NCI-H510A treated with DMSO at 0.1 percent for 48 hours (cell line): ENCODE measurements at places on chromosomes 16 and 17.

- DNase-seq = peak; percentile 40
These were observed 16.2 kb upstream of the ALKBH5 start for GRCh38 chr17:18167421-18167820.

- DNase-seq = no peak
These were observed 7.2 kb downstream of the UBFD1 start for GRCh38 chr16:23564575-23565363.

GRCh38 chr17:18857864-18858566 is at the start of gene PRPSAP2:
TSS of gene PRPSAP2 (plus strand) at chr17:18858131. CDS start at chr17:18865834, 7,703 bp downstream.
- DNase-seq = peak; percentile 94

DNA sequence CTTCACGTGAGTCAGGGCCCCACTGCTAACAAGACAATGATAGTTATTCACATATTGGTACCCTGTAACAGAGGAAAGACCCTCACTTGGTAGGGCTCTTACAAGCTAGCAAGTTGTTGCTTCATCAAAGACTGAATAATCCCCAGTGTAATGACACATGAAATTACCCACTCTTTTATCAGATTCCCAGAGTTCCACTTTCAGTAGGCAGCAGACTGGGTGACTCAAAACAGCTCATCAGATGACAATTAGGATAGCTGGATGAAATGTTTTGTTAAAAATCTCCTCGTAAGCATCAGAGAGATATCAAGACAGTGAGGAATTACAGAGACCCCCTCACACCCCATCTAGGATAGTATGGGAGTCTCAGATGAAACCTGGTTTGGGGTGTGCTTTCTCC is 6.8 kb upstream of the OR1E2 start:
- DNase-seq = no peak
